RKO (cell line): ENCODE measurements at places on chromosomes 13 and 19.
A peak's percentile ranks its signal among the peaks of the same experiment; 100 is the strongest.

- no peak for DNase-seq
Measured at GRCh38 chr13:23709536-23709935, 139.3 kb downstream of the TNFRSF19 start.

GRCh38 chr13:74168263-74168675 is 34.1 kb upstream of the KLF12 start:
- no peak for DNase-seq

DNA sequence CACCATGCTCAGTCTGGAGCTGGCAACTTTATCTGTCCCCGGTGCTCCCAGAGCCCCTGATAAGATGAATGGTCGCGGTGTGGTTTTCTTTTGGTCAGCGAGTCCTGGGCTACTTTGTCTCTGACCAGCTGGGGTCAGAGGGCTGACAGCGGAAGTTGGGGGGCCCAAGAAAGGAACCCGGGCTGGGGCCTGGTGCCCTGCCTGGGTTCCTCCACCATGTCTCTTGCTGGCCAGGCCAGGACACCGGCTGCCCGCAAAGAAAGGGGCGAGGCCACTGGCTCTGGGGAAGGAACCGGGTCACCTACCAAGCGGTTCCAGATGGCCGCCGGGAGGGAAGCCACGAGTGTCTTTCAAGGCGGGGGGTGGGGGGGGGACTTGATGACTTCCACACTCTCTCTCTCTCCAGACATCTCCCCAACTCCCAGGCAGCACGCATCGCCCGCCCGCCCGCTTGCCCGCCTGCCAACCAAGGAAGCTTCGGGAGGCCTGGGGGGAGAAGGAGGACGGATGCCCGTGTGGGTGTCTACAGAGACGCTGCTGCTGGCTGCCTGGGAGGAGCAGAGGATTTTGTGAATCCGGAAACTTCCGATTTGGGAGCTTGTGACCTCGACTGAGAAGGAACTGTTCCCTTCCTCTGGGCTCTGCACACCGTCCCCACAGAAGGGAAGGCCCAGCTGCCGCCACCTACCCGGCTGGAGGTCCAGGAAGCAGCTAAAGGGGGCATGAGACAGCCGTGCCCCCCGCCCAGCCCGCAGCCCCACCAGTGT is 1.1 kb downstream of the PIP5K1C start:
- DNase-seq: peak; percentile 64

- DNase-seq: peak; percentile 10
Measured at GRCh38 chr13:19089315-19089714, 92.3 kb downstream of the TUBA3C start.

DNA sequence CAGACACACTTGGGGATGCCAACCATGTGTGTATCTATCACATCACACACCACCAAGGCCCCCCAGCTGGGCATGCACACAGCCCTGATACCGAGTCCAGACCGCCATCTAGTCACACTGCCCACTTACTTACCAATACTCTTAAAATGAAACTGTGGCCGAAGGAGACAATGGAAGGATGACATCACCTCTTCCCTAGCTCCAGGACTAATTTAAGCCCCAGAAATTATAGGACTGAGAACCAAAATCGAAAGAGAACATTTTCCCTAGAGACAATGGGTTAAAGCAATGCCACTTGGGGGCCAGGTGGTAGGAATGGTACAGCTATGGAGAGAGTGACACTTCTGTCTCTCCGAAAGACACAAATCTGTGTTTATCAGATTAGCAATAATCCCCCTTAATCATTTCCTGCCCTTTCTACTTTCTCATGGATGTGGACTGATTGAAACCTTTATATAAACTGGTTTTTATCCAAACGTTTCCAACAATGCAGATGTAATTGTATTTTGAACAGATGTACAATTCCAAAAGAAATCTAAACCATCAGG is 663 bp upstream of the GGACT start:
- DNase-seq: no peak

GRCh38 chr13:50365408-50366391 is 350.5 kb downstream of the KCNRG start:
- DNase-seq: no peak

- no peak for DNase-seq
Measured at GRCh38 chr19:46269101-46269500, 27.7 kb upstream of the HIF3A start.

DNA sequence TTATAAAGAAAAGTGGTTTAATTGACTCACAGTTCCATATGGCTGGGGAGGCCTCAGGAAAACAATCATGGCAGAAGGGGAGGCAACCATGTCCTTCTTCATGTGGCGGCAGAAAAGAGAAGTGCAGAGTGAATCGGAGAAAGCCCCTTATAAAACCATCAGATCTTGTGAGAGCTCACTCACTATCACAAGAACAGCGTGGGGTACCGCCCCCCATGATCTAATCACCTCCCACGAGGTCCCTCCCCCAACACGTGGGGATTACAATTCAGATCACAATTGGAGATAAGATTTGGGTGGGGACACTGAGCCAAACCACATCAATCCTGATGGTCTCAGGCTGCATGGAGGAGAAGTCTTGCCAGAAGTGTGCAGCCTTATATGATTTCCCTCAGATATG is 26.0 kb downstream of the TM9SF2 start:
- DNase-seq: no peak

DNA sequence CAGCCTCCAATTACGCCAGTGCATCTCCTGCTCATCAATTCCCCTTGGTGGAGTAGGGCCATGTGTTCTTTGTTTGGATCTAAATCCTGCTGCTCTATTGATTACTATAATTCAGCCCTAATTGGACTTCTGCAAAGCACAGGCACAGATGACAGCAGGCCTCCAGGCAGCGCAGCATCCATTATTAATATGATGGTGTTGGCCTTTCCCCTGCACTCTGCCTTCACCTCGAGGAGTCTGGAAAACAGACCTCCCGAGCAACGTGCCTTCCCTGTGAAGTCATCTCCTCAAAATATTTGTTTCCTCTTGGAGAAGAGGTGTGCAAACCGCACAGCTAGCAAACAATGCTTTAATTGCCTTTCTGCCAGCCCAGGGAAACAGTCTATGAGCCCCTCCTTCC is 92.5 kb downstream of the UQCRFS1 start:
- no peak for DNase-seq

DNA sequence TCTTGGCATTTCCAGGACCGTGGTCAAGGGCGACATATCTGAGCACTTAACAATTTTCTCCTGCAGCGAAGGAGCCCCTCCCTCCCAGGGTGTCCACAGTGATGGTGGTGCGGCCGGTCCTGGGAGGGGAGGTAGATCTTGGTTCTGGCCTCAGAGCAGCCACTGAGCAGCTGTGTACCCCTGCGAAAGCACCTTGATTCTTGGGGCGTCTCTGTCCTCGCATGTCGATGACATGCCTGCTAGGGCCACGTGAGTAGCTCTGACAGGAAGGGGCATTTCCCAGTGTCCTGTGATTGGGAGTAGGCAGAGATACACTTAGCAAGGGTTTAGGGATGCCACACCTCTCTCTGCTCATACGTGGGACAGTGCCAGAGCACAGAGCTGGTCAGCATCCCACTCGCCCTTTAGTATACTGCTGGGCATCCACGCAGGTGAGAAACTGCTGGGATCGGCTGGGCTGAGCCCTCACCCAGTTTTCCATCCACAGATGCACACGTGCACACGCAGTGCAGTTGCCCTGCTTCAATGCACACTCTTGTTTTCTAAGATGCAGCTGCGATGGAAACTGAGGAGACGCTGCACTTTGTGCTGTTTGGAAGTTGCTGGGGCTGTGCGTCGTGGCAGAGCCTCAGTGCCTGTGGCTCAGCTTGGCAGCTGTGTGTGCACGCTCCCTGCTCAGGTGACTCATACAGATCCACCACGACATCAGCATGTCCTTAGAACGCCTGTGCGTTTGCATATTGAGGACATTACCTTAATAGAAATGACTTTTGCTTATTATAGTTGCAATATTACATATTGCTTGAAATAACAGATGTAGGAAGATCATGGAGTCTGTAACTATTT is 66.8 kb downstream of the TEX29 start:
- DNase-seq: no peak

- no peak for DNase-seq
Measured at GRCh38 chr19:11420429-11421370, 1.6 kb upstream of the RGL3 start.

GRCh38 chr13:60155978-60156377 is 7.8 kb downstream of the DIAPH3 start:
- DNase-seq: peak; percentile 33

GRCh38 chr13:102599426-102600012 is 2.7 kb downstream of the TPP2 start:
- DNase-seq: no peak

DNA sequence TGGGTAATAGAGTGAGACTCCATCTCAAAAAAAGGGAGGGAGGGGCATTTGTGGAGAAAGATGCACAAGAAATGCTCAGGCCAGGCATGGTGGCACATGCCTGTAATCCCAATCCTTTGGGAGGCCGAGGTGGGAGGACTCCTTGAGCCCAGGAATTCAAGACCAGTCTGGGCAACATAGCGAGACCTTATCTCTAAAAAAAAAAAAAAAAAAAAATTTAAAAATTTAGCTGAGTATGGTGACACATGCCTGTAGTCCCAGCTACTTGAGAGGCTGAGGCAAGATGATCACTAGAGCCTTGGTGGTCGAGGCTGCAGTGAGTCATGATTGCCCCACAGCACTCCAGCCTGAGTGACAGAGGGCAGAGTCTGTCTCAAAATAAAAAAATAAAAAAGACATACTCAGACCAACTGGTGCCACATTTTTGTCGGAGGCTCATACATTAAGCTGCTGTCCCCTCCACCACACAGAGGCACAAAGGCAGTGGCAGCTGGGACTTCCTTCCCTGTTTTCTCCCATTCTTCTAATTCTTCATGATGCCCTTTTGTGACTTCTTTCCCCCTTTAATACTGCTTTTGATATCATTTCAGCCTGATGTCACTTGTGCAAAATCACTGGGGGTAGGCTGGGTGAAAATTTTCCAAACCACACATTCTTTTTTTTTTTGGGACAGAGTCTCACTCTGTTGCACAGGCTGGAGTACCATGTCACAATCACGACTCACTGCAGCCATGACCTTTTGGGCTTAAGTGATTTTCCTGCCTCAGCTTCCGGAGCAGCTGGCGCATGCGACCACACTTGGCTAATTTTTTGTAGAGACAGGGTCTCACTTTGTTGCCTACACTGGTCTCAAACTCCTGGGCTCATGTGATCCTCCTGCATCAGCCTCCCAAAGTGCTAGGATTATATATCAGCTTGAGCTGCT is 26.8 kb upstream of the CXCL17 start:
- no peak for DNase-seq

DNA sequence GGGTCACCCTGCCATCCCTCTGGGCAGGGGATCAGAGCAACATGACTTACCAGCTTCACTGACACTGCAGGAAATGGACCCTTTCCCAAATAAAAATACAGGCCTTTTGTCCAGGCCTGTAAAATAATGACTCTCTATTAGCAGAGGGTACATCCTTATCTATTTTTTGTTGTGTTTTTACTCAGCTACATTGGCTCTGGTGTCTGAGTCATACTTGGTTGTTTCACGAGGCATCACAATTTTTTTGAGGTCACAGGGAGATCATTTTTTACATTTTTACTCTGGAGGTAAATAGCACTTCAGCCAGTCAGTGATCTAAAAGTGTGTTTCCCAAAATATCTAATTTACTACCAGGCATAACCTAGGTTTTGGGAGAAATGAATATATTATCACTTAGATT is 6.9 kb upstream of the HTR2A start:
- DNase-seq: no peak

GRCh38 chr19:7645163-7645562 is 8.3 kb downstream of the STXBP2 start:
- DNase-seq: no peak

DNA sequence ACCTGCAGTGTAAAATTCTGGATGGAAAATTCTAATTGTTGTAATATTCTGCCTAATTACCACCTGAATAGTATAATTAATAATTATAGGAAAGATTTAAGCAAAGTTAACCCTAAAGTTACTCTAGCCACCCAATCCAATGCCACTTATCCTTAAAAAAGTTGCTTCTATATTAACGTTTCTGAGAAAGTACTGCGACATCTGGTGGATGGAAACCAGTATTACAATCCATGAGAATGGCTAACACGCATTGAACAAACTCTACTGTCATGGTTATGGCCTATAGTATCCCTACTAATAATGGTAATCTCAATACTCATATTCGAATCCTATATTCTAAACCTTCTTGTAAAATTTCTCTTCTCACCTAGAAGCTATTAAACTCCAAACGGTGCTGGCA is 1551.8 kb downstream of the SLITRK1 start:
- no peak for DNase-seq

GRCh38 chr19:9848762-9849161 is 13.6 kb downstream of the PIN1 start:
- no peak for DNase-seq

- peak; percentile 54 for DNase-seq
Measured at GRCh38 chr13:59318320-59318930, 845.3 kb downstream of the DIAPH3 start.

DNA sequence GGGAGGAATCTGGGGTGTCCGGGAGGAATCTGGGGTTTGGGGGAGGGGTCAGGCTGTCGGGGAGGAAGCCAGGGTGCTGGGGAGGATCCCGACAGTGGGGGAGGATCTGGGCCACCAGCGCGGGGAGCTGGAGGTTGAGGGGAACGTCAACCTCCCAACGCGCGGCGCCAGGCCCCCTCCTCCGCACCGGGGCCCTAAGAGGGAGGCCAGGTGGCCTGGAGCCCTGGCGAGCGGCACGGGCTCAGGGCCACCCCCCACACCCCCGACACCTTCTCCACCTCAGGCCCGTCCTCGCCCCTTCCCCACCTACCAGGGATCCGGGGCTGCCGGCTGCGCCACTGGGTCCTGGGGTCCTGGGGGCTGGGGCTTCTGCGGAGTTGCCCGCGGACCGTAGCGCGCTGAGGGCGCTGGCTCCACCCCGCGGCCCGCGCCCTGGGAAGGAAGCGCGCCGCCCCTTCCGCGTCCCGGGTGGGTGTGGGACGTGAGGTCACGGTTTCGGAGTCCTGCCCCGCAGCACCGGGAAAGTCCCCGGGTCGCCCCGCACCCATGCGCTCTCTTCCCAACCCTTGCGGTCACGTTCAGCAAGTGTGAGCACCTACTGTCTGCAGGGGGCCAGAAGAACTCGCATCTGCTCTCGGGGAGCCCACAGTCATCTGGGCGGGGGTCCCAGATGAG is at the start of gene TICAM1:
TICAM1 (minus strand) TSS at position 409 of the 675 bp plus-strand sequence. CDS start 13,335 bp downstream, outside the sequence.
- DNase-seq: peak; percentile 48

DNA sequence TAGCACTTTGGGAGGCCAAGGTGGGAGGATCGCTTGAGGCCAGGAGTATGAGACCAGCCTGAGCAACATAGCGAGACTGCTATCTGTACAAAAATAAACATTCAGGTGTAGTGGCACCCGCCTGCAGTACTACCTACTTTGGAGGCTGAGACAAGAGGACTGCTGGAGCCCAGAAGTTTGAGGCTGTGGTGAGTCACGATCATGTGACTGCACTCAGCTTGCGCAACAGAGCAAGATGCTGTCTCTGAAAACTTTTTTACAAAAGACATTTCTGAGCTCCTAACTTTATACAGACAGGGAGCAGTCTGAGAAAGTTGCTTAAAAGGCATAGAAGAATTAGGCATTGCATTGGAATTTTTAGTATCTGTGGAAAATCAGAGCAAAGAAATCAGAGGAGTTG is 10.4 kb upstream of the TBC1D4 start:
- DNase-seq: no peak

DNA sequence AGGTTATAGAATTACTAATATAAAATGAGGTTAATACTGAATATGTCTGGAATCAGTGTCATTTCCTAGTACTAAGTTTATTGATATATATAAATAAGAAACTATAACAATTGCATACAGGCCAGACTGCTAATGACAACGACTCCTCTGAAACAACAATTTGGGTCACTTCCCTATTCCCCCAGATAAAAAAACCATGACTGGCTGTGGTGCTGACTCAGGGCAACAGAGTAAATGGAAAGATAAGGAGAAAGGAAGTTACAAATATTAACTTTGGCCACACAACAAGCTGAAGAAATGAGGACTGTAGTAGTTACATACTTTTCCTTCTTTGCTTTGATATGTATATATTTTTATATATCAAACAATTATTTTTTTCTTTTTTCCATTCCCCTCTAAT is 263.7 kb upstream of the PCDH9 start:
- DNase-seq: no peak
